ENCODE measurements at places on chromosomes 6 and 20.

DNA sequence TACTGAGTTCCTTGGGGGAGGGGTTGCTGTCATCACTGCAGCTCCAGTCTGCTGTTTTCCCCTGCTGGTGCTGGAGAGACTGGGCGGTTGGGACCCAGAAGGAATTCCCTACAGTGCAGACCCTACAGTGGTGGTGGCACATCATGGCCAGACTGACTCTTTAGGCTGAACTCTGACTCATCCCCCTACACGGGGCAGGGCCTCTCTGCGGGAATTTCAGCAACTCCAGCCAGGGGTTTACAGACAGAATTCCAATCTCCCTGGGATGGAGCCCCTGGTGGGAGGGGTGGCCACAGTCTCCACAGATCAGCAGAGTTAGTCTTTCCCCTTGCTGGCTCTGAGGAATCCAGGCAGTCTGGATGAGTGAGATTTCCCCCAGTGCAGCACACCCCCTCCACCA lies 46.9 kb upstream of the MAPK13 start:
- DNase-seq, result no peak

DNA sequence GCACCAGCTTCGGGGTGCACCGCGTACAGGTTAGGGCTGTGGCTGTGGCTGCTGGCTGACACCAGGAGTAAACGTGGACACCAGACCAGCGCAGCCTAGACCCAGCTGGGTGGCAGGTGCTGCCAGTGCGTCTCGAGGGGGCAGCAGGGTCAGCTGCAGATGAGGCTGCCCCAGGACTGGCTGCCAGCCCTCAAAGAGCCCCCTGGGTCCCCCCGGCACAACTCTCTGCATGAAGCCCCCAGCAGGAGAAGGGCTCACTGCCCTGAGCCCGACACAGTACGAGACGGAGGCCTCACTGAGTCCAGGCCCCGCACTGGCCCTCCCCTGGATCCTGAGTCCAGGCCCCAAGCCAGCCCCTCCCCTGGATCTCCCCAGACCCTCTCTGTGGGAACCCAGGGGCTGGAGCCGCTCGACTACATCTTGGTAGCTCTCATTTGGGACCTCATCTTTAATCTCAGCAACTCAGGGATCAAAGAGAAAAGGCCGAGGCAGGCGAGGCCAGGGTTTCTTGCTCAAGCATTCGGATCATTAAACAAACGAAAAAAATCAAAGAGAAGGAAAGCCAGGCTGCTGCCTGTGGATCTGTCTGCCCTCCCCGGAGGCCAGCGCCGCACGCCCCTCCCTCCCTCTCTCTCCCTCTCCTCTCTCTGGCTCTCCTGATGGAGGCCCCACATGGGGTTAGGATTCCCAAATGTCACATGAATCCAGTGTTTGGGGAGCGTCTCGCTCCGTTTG lies 7.0 kb upstream of the NKAIN4 start:
- no peak for DNase-seq

- DNase-seq, result no peak
Observed at GRCh38 chr6:5946181-5946580, 60.5 kb downstream of the NRN1 start.

DNA sequence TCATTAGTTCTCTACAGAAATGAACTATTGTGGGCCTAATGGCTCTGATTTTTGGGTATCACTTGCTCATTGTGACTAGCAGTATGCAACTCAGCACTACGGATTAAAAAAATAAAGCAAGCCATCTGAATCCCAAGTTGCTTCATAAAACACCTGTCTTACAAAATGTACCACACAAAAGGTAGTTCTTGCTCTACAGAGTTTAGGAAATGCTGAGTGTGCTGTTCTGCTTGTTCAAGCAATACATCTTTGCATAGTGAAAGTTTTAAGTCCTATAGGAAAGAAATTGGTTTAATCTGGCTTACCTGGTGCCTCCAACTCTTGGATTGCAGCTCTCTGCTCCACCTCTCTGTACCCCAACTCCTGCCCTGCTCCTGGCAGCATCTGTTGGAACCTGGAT lies 266.7 kb upstream of the AGPAT4 start:
- DNase-seq, result no peak

DNA sequence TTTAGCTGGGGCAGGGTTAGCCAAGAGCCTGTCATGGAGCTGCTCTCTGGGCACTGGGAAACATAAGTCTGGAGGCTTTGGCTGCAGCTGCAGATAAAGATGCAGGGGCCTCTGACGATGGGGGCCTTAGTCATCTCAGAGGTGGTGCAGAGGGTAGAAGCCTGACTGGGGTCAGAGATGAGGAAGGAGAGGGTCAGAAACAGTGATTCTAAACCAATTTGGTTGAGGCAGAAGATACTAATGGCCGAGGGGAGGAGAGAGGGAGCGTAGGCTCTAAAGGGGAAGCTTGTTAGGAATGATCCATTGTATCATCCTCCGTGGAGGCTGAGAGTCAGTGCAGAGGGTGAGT lies 33.8 kb downstream of the PLEKHG1 start:
- DNase-seq, result no peak

DNA sequence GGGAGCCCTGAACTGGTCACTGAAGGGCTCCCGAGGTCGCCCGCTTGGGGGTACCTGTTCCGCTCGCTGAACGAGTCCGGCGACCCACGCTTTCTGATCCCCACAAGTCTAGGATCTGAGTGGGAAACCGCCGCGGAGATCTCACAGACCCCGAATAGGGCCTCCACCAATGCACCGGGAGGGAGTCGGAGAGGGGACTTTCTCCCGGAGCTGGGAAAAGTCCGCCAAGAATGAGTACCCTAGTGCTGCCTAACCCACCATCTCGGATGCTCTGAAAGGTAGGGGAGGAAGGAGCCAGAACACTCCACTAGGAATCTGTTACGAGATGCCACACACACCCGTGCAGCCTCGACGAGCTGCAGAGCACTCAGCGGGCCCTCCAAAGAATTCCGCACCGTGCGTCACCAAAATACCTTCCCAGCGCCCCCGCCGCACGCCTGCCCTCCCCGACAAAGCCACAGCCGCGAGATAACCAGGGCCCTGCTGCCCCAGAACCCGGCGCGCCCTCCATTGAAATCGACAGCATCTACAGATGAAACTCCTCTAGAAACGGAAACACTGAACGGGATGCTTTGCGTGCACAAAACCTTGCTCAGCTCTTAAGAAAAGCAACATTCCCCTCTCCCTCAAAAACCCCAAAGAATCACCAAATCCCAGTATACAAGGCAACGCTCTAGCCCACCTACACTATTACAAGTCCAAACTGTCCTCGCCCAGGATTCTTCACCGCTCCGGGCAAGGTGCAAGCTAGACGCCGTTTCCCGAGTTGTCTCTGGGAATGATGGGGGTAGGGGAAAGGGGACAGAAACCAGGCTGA lies 686 bp downstream of the COL12A1 start:
- DNase-seq, result no peak

DNA sequence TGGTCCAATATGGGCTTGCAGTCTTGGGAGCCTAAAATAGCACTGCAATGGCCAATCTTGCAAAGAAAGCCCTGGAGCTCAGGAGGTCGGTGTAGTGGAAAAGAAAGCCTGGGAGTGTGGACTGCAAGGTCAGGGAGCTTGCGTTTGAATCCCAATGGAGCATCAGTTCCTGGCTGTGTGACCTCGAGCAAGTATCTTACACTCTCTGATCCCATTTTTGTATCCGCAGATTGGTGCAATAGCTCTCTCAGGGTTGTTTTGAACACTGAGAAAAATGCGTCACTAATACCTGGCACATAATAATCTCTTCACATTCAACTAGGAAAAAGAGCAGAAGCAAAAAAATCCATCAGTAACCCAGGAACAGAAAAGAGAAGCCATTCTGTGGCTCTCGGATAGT lies 7.3 kb downstream of the PMEPA1 start:
- DNase-seq, result no peak

GRCh38 chr6:107843400-107843799 lies 19.3 kb upstream of the SCML4 start:
- no peak for DNase-seq

DNA sequence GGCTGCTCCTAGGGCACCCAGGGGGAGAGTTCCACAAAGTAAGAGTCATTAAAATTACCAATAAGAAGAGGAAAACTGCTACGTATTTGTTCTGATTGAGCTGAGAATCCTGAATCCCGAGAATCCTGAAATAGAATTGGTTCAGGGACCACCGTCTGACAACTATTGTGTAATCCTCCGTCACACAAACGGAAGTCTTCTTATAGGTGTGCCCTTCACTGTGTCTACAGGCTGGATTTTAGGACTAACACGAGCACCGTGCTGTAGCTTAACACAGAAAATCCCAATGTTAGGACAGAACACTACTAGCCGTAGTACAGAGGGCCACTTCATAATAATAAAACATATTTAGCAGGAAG lies 50.6 kb upstream of the RNF182 start:
- no peak for DNase-seq

DNA sequence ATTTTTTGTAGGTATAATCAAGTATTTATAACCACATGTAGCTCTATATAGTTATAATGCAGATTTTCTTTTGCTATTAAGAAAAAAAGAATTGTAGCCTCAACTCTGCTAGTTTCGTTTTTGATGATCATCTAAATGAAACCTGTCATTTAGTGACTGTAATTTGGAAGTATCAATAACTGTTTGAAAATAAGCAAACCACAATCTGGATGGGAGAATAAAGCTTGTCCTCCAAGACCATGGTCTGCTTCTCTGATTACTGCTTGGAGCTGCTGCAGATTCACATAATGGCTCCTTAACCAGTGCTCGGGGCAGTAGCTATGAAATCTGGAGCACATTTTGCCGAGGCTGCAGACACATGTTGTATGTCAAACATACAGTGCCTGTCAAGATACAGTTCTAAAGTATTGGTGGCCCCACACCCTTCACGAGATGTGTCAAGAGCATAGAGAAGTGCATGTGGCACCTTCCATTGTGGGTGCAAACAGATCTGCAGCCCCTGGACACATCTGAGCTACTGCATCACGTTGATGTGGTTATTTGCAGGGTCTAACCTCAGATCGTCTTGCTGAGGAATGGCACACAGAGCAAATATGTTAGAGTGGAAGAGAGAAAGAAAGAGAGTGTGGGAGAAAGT lies 255.7 kb upstream of the SUPT3H start:
- no peak for DNase-seq

DNA sequence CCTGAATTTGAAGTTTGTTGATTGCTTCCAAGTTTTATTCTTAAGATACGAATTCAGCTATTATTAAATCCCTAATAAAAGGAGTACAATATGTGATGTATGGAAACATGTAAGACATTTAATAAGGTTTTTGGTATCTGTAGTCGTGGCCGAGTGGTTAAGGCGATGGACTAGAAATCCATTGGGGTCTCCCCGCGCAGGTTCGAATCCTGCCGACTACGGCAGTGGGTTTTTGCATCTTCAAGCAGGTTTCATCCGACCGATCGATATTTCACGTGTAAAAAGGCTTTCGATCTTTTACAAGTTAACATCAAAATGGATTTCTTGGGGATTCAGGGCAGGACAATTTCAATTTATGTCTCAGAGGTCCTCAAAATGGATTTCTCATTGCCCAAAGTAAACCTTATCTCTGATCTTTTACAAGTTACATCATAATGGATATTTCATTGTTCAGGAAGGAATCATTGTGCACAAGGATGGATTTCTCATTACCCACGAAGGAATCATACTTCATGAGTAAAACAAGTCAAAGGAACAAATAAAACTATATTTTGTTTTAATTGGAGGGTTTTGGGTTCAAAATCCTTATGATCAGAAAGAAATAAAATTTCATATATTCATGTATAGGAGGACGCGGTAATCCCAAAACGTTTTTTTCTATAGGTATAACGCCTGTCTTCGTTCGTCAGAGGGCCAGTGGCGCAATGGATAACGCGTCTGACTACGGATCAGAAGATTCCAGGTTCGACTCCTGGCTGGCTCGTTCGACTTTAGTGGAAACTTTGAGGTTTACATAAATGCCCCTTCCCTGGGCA lies 37.3 kb upstream of the BTN3A2 start:
- DNase-seq, result no peak
